ENCODE measurements at places on chromosomes 6 and 20.

DNA sequence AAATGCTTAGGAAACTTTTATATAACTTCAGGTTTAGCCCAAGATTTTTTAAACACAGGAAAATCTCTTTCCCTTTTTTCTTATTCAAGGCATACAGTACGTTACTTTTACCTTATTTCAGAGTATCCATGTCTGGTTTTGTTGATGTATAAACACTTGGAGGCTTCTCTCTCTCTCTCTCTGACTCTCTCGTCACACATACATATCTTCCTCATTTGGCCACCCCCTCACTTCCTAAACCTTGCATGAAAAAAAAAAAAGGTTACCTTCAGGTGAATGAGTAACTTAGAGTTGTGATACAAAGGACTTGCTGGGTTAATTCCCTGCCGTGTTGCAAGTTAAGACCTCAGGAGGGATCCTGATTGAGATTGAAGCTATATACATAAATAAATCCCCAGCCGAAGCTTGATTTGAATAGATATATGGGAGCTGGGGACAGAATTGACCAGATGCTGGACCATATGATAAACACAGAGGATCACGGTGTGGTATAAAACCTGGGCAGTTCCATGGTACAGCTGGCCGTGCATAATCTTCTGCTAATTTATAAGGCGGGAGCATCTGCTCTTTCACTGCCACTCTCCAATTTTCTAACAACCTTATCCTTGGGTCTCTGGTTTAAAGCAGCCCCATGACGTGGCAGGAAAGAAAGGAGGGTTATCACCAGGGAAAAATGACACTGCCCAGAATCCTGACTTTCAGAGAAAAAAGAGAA, 55.1 kb upstream of the IL20RA start:
- no peak for DNase-seq

DNA sequence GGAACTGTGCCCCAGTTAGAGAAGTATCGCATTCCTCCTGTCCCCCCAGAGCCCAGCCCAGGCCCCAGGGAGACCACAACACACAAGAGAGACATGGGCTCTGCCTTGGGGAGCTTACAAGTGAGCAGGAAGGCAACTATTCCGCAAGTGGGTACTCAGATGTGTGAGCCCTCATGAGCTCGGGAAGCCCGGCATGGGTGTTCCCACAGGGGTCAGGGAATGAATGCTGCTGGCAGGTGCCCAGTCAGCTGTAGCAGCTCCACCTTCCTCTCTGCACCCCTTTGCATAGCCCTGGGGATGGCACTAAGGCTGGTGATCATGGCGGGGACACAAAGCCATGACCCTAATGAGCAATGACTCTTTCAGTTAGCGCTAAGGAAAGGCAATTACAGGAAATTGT, 194.1 kb downstream of the SYNDIG1 start:
- no peak for DNase-seq

DNA sequence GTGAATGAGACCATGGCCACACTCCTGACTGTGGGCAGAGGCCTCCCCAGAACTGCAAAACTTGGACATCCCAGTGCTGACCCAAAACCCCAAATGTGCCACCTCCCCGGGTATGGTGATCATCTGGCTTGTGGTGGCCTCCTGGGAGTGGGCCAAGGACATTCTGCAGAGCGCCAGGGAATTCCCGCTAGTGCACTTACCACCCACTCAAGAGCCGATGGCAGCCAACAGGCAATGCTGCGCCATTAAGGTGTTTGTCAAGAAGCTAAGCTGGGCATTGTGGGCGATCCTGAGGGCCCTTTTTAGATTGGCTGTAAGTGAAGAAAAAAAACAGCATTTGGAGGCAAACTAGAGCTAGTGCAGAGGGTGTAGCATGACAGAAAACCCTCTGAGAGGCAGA, 9.4 kb downstream of the MMP24 start:
- no peak for DNase-seq

- no peak for DNase-seq
Observed at GRCh38 chr6:47648031-47648430, 50.3 kb upstream of the ADGRF4 start.

DNA sequence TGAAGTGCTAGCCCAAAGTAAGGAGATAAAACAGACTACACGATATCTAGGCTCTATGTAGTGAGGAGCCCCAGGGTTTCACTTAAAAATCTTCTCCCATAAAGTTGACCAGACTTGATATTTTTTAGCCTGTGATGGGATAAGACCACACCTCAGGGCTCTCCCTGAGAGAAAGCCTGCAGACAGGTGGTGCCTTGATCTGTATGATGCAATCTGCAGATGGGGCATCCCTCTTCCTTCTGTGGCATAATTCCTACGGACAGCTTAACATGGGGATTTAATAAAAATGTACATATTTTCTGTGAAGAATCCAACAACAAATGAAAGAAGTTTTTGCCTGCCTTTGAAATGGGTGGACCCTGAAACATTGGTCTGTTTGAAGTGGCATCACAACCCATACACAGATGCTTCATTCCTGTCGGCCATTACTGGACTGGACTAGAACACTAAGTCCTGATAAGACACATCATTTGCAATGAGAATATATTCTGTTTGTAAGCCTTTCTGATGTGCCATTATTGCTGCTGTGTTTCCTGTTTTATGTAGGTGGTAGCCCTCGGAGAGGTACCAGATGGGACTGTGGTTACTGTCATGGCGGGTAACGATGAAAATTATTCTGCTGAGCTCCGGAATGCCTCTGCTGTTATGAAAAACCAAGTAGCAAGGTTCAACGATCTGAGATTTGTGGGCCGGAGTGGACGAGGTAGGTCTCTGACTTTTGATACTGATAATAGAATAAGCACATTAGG, 53.8 kb upstream of the SUPT3H start:
- DNase-seq, result no peak

DNA sequence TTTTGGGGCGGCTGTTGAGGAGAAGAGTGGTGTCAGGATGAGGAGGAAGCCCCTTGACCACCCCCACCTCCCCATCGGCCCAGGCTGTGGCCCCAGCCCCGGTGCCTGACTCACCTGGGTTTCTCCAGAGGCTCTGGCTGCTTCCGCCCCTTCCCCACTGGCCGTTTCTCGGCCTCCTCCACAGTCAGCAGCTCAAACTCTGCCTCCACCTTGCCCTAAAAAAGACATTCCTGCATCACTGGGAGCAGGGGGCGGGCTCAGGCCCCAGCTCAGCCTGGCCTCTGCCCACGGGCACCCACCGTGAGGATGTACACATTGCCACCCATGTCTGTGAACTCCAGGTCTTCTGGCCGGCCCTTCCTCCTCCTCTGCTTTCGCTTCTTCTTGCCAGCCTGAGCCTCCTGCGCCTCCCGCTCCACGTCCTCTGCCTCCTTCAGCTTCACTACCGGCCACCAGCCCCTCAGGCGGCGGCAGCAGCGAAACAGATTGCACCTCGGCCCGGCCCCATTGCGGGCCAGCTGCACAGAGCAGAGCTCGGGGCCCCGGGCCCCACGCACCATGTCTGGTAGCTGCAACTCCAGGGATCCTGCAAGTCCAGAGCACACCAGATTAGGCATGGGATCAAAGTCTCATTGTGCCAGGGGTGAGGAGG, 17.3 kb downstream of the ERGIC3 start:
- DNase-seq, result no peak

Data from CD4-positive, alpha-beta T cell treated with Interleukin-15 for 1 hour (primary cell).